ENCODE measurements at places on chromosomes 13 and 19.

DNA sequence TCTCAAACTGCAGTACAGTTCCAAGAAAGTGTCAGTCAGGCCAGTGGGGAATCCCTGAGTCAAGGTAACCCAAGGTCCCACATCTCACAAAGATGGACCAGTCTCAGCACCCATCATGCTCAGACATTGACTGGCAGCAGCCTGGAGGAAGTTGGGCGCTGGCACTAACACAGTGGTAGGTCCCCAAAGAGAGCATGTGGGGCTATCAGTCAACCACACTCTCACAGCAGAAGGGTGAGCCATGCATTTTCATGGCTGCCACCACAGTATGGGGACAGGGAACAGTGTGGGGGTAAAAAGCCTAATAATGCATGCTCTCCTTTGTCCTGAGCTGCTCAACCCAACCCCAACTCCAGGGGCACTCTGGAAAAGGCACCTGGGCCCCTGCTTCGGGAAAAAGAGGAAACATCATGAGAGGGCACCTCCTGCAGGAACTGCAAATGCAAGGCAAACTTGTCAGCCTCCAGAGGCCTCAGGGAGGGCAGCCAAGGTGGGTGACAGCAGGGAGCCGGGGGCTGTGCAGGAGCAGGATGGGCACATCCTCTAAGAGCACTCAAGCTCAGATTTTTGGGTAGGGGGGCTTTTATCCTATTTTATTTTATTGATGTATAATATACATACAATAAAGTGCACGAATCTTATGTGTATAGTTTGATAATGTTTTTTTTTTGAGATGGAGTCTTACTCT lies 9.5 kb upstream of the PLEKHF1 start:
- no peak for DNase-seq

DNA sequence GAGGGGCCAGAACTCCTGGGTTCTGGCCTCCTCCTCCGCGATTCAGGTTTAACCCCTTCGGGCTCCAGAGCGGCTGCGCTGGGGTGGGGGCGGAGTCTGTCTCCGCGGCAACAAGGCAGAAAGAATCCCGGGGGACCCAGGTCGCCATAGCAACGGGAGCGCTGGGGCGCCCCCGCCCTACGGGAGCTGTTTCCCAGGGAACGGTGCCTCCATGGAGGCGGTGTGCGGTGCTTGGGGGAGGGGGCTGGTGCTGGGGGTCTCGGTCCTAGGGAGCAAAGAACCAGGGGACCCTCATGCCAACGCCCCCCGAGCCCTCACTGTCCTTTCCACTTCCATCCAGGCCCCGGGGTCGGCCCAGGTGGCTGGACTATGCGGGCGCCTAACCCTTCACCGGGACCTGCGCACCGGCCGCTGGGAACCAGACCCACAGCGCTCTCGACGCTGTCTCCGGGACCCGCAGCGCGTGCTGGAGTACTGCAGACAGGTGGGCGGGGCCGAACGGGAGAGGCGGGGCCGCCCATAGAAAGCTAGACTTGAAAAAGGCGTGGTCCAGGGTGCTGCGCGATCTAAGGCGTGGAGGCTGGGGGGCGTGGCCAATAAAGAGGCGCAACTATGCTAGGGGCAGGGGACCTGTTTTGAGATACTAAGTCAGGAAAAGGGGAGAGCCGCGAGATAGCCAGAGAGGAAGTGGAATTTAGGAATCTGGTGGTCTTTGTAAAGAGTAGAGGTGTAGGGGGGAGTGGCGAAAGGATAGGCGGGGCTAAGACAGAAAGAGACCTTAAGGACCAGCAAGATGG lies 1.2 kb downstream of the APLP1 start:
- peak; percentile 96 for DNase-seq

DNA sequence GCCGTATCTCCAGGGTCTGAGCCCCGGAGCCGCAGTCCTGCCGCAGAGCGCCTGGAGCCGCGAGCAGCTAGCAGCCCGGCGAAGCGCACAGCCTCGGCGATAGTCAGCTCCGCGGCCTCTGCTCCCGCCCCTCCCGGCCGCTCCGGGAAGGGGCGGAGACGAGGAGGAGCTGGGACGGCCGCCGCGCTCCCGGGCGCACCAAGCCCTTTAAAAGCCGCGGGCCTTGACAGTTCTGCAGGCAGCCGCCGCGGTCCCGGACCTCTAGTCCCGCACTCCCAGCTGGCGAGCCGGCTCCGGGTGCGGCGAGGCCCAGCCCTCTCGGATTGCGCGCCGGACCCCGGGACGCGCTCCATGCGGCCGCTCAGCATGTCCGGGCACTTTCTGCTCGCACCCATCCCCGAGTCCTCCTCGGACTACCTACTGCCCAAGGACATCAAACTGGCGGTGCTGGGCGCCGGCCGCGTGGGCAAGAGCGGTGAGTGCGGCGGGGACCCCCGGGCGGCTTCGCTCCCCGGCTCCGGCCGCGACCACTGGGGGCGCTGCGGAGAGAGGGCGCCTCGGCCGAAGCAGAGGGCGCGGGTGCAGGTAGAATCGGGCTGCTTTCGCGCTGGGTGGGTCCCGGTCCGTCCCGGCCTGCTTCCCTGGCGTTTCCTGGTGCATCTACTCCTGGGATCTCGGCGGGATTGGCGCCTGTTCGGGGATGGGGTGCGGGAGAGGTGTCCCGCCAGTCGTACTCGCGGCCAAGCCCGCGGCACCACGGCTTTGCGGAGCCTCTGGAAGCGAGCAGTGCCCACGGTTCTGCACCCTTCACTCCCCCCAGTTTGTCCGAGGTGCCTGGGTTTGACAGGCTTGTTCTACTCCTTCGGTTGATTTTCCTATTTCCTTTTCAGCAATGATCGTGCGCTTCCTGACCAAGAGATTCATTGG lies at the start of gene RASL11A:
Gene RASL11A (plus strand): TSS at position 237 of the 927 bp plus-strand sequence. CDS start 115 bp downstream, at position 352.
- peak; percentile 95 for DNase-seq

- no peak for DNase-seq
Measured at GRCh38 chr19:9673912-9674662, 813 bp downstream of the ZNF562 start.

- DNase-seq, result no peak
Measured at GRCh38 chr19:32489971-32490370, 84.4 kb downstream of the DPY19L3 start.

DNA sequence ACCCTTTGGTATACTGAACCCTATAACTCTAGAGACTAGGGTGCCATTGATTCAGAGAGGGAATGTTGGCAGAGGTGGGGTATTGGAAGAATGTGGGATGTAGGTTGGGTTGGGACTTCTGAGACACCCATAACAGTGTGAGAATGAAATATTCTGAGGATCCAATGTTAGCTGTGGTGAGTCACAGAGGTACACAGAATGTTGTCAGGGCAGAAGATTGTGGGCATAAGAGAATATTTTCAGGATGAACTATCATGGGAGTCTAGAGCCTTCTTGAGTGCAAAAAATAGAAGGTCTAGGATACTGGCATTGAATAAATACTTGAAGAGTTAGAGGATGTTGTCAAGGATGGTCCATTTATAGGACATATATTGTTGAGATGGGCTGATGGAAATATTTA lies 9.0 kb downstream of the KLK13 start:
- no peak for DNase-seq

DNA sequence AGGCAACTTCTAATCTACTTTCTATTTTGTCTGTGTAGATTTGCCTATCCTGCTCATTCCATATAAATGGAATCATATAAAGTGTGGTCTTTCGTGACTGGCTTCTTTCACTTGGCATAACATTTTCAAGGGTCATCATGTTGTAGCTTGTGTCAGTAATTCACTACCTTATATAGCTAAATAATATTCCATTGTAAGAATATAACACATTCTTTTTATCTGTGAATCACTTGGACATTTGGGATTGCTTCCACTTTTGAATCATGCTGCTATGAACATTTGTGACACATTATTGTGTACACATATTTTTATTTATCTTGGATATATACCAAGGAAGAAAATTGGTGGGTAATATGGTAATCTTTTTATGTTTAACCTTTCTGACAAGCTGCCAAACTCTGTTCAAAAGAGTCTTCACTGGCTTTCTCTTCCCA lies 89.0 kb upstream of the CSNK1A1L start:
- no peak for DNase-seq

- no peak for DNase-seq
Measured at GRCh38 chr13:89755729-89756492, 1591.6 kb upstream of the MIR17HG start.

GRCh38 chr19:5891572-5891937 lies 12.0 kb downstream of the NDUFA11 start:
- no peak for DNase-seq

GRCh38 chr19:51615991-51616390 lies 14.2 kb downstream of the SIGLEC5 start:
- no peak for DNase-seq

DNA sequence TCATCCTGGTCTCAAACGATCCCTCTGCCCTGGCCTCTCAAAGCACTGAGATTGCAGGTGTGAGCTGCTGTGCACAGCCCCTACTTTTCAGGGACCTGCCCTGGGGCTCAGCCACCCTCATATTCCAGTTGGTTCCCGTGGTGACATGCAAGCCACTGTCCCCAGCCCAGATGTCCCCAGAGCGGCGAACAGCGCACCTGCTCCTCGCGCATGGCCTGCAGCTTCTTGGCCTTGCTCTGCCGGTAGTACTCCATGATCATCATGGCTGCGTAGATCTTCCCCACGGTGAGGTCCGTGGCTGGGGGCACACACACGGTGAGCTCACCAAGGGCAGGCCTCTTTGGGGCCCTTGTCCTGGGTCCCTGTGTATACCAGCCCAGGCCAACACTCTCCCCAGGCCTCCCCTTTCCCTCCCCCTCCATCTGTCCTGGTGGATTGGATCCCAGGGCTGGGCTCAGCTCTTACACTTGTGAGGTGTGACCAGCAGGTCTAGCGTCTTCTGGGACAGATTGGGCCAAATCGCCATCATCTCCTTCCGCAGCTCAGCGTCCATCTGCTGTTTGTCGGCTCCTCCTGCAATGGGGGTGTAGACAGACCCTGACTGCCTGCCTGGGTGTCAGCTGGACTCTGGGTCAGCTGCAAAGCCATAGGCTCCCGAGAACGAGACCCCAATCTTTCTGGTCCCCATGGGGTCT lies 64.0 kb downstream of the IER2 start:
- peak; percentile 72 for DNase-seq

- no peak for DNase-seq
Measured at GRCh38 chr19:8324186-8325050, 3.1 kb downstream of the RPS28 start.

GRCh38 chr19:33628921-33629825 lies 7.4 kb downstream of the CHST8 start:
- DNase-seq, result no peak

- no peak for DNase-seq
Measured at GRCh38 chr19:3649888-3650287, 23.3 kb upstream of the CACTIN start.

DNA sequence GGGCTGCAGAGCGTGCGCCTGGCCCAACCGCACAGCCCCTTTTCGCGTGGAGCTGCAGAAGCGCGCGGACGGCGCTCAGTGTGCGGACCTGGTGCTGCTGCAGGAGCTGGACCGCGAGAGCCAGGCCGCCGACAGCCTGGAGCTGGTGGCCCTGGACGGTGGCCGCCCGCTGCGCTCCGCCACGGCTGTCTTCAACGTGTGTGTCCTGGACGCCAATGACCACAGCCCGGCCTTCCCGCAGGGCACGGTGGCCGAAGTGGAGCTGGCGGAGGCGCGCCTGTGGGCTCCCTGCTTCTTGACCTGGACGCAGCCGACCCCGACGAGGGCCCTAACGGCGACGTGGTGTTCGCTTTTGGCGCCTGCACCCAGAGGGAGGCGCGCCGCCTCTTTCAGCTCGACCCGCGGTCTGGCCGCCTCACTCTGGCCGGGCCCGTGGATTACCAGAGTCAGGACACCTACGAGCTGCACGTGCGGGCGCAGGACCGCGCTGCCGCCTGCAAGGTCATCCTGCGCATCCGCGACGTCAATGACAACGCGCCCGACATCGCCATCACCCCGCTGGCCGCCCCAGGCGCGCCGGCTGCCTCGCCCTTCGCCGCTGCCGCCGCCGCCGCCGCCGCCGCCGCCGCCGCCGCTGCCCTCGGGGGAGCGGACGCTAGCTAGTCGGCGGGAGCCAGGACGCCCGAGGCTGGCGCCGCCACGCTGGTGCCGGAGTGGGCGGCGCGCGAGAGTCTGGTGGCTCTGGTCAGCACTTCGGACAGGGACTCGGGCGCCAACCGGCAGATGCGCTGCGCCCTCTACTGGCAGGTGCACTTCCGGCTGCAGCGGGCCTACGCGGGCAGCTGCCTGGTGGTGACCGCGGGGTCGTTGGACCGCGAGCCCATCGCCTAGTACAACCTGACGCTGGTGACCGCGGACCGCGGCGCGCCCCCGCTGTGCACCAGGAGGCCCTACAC lies 172.2 kb downstream of the OLFM4 start:
- DNase-seq, result no peak

GRCh38 chr13:21436582-21436981 lies 22.5 kb downstream of the ZDHHC20 start:
- DNase-seq, result no peak

- DNase-seq, result no peak
Measured at GRCh38 chr13:70171151-70171550, 62.9 kb upstream of the KLHL1 start.

DNA sequence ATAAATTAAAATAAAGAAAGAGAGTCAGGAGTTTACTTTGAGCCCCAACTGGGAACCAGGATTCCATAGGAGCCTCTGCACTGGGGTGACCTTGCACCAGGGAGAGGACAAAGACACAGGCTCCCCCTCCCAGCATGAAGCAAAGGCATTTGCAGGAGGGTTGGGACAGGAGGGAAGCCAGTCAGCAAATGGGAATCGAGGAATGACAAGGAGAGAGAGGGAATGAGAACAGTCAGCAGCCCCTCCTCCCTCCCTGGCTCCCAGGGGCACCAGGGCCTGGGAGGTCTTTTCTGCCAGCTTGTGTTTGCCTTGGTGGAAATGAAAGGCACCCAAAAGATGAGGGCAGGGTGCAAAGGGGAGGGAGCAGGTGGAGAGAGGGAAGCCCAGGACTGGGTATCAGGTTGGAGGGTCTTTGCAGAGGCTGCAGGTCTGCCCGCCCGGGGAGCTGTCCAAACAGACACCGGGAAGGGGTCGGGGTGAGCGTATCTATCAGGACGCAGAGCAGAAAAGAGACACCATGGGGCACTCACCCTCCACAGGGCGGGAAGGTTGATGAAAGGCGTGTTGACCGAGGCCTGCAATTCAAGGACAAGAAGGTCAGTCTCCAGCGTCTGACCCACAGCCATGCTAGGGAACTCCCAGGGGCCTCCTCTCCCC lies 3.8 kb downstream of the SBSN start:
- DNase-seq, result no peak

All from WERI-Rb-1 (cell line).